ENCODE measurements at places on chromosomes 12 and 14.

DNA sequence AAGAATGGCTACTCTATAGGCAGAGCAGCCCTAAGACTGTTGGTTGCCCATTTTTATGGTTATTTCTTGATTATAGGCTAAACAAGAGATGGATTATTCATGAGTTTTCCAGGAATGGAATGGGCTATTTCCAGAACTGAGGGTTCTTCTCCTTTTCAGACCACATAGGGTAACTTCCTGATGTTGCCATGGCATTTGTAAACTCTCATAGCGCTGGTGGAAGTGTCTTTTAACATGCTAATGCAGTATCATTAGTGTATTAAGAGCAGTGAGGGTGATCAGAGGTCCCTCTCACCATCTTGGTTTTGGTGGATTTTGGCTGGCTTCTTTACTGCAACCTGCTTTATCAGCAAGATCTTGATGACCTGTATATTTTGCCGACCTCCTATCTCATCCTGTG lies 904.6 kb upstream of the FBXO33 start:
- DNase-seq, result no peak

DNA sequence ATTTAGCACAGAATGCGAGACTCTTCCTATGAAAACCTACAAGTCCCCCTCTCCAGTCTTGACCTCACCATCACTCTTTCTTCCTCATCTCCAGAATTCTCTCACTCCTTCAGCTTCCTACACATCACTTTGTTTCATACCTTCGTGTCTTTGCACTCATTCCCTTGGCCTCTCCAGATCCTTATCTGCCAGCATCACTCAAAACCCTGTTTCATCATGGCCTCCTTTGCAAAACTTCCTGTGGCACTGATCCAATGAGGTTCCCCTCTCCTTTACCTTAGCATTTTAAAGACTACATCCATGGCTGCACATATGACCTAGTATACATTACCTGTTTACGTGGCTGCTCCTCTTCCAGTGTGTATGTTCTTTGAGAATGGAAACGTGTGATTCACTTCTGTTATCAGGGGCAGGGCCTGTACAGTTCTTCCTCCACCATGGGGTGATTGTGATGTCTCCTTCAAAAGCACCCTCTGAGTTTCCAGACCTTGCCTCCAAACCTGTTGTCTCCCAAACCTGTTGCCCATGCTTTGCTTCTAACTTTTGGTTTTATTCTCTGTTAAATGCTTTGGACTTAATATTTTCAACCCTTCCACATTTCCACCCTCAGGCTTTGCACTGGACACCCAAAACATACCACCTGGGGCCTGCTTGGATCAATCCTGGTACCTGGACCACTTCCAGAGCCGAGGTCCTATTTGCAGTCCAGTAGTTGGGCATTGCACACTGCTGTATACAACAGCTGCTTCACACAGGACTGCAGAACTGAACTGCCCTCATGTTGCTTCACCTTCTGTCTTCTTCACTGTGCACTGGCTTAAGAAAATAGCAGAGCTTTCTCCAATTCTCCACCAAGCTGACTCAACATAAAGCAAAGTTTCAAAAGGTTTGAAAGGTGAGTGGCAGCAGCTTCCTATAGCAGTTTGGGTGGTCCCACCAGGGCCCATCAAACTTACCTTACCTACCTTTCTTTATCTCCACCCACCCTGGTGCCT lies 131.7 kb downstream of the LLPH start:
- no peak for DNase-seq

DNA sequence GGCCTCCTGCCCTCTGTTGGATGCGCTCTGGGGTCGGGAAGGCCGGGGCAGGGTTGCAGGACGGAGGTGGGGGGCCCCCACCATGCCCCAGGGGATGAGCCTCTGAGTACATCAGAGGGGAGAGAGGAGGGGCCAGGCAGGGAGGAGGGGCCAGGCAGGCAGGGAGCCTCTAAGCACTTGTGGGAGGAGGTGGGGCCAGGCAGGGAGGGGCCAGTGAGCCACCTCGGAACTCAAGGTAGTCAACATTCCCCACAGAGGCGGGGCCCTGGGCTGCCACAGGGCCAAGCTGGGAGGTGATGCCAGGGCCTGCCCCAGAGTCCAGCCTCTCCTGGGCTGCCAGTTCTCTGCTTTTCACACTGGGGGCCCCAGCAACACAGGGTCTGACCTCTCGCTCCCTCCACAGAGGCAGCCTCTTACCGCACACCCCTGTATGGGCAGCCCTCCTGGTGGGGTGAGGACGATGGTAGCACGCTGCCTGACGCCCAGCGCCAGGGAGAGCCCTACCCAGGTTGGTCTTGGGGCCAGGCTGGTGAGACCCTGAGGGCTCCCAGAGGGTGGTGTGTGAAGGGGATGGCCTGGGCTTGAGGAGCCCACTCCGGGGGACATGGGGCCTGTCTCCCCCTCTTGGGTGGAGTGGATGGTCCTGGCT lies 17.4 kb downstream of the CEP170B start:
- no peak for DNase-seq

- DNase-seq, result no peak
These were observed 158.3 kb downstream of the SEC23A start for GRCh38 chr14:38944691-38945090.

DNA sequence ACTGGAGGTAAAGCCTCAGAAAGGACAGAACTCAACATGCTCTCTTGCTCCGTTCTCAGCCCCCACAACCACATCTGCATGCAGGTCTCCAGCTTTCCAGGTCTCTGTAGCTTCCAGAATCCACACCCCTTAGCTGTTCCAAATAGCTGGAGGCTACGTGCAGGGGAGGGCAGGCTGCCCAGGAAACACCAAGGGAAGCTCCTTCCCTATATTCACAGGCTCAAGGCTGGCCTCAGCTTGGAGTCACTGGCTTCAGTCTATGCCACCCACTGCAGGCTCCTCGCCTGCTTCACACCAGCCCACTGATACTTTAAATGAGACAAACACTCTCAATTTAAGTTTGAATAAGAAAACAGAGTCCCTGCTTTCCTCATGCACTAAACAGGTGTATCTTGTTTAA lies 73.3 kb downstream of the ASCL4 start:
- DNase-seq, result no peak

DNA sequence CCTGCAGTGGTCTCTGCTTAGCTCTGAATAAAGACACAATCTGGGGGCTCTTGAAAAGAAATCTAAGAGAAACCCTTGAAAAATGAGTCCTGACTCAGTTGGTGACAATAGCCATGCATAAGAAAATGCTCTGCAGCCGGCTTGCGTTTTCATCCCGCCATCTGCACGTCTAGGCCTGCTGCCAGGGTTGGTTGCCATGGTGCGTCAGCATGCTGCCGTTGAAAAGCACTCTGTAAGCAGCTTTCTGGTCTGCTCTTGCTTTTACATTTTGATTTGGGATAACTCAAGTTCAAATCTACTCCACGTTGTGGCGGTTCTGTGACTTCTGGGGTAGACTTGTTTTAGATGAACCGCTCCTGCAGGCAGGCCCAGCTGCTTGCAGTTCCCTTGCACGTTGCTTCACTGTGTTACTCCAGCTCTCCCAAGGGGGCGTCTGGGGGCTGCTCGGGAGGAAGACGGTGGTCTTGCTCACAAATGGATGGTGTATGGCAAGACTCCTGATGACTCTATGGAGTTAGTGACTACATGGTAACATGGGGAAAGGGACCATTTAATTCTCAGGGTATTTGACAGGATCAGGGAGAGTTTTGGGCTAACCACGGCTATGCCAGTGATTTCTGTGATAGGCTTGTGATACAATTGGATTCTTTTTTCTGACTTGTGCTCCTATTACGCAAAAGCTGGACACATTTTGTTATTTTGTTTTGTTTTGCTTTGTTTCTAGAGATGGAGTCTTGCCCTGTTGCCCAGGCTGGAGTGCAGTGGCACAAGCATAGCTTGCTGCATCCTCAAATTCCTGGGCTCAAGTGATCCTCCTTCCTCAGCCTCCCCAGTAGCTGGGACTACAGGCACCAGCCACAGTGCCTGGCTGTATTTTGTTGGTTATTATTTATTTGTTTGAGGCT lies 15.8 kb downstream of the WNT5B start:
- peak; percentile 74 for DNase-seq

- no peak for DNase-seq
These were observed 19.5 kb downstream of the CCDC91 start for GRCh38 chr12:28209782-28210181.

DNA sequence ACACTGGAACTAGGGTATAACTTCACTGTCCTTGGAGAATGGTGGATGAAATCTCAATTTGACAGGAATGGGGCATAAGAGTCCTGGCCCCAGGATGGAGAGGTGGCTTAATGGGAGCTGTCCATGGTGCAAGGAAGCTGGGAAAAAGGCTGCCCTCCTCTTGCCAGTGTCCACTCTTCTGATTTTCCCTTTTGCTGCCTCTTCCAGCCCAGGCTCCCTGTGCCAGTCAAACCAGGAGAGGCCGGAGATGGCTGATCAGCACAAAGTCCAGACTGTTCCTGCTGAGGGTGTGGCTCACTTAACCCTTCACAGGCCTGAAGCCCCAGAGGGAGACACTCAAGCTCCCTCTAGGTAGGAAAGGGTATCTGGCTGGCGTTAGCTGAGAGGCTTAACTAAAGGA lies at the start of gene MYO1A:
MYO1A (minus strand) TSS at position 240 of the 400 bp plus-strand sequence. CDS start 1,806 bp downstream, outside the sequence.
- DNase-seq, result no peak

DNA sequence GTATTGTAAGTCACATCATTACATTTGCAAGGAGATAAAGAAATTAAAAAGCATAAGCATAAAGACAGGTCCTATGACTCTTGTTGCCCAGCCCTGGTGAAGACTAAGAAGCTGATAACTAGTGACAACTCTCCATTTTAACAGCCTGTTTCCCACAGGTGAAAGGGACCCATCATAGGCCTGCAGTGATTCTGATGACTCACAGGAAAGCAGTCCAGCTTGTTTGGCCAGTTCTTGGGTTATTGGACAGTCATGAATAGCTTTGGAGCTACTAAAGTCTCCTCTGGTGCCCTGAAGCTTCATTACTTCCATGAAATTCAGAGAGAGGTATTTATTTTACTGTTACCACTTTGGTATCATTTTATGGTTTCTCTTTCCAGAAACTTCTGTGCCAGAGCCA lies 55.5 kb upstream of the DYRK2 start:
- DNase-seq, result no peak

DNA sequence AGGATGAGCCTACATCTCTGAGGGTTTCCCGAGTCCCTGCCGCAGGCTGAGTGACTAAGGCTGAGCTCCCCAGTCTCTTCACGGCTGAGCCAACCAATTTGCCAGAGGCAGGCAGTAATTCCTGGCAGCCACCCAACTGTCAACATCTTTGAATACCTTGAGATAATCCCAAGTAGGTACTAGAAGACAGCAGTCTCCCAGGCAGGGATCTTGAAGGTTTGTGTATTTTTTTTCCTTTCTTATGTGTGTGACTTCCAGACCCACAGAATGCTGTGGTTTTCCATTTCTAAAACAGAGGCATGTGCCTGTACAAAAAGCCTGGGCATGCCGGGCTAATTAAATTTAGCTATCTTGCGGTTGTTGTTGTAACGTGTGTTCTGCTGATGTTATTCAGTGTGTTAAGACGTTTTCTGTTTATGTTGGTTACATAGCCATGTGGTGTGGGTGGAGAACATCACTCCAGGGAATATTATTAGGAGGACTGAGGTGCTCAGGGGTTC lies 155.5 kb downstream of the ANO2 start:
- DNase-seq, result no peak

- DNase-seq, result no peak
These were observed 40.1 kb upstream of the COL2A1 start for GRCh38 chr12:48044396-48044795.

GRCh38 chr12:132188916-132189325 lies 44.7 kb downstream of the NOC4L start:
- DNase-seq, result no peak

- no peak for DNase-seq
These were observed 36.3 kb downstream of the HMGA2 start for GRCh38 chr12:65860600-65860999.

GRCh38 chr12:3381059-3382047 lies 109.7 kb upstream of the PRMT8 start:
- DNase-seq, result no peak

- DNase-seq, result peak; percentile 64
These were observed 14.8 kb upstream of the EID3 start for GRCh38 chr12:104288635-104289274.

DNA sequence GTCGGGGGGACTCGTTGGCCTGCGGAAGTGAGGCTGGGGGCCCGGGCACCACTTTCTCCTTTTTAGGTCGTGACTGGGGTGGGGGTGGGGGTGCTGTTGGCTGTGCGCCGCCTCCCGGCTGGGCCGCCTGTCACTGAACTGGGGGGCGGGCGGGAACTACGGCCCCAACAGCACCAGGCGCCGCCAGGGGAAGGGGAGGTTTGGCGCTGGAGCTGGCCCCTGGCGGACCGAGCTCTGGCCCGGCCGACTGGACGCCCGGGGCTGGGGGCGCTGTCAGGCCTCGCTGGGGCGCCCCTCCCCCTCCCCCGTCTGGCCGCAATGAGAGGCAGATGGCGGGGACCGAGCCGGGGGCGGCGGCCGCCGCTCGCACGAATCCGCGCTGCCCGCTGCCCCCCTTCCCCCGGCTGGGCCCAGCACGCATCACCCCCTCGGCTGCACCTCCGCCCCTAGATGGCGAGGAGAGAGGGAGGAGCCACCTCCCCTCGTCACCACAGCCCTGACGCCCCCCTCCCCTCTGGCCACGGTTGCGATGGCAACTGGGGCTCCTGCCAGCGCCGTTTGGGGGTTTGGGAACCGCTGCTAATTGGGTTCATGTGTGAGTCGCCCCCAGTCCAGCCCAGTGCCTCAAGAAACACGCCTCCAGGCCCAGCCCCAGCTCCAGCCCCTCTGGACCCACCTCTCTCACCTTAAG lies 723 bp downstream of the NFATC4 start:
- DNase-seq, result peak; percentile 92

DNA sequence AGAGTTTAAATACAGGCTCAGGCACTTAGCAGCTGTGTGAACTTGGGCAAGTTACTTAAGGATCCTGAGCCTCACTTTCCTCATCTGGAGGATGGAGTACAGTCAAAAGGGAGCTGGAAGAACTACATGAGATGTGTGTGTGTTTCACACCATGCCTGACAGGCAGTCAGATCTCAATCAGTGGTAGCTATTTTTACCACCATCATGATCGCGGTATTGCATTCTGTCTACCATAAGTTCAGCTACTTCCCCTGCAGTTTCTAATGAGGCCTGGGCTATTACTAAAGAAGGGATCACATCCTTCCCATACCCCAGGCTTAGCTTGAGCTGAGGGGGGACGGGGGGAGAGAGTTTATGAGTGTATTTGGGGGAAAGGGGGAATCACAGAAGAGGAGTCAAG lies 7.0 kb downstream of the AQP6 start:
- DNase-seq, result no peak

- no peak for DNase-seq
These were observed 199.8 kb downstream of the LRFN5 start for GRCh38 chr14:41806366-41806975.

All from substantia nigra (tissue), 51 donors.